ENCODE measurements at places on chromosomes 3 and 15. TPM values are rescaled to one million over a fixed set of nuclear protein-coding genes. Genes with fewer than 3 reads are reported as not detected.

Gene CISH
- total RNA-seq: 0.57 TPM

Gene XCR1
- total RNA-seq: not detected

- no peak for DNase-seq
- no peaks in the 10 kb centered on the region for H3K4me1 ChIP-seq
- H3K36me3 ChIP-seq: no peaks in the 10 kb centered on the region
- no peak overlapping the region for H3K27ac ChIP-seq
- H3K27me3 ChIP-seq: peaks cover 3% of the 10 kb centered on the region
These were observed 101.5 kb downstream of the DUT start for GRCh38 chr15:48432688-48433087.

- no peaks in the 10 kb centered on the region for H3K36me3 ChIP-seq
- H3K27me3 ChIP-seq: no peaks in the 10 kb centered on the region
- H3K4me3 ChIP-seq: no peak overlapping the region
These were observed 552.9 kb upstream of the SUCLG2 start for GRCh38 chr3:68207327-68207726.

GRCh38 chr3:186152889-186153292 is 44.0 kb upstream of the ETV5 start:
- H3K27me3 ChIP-seq: 0 out of 2 replicates have a peak, but pooled peaks cover 2% of the 10 kb centered on the region
- no peaks in the 10 kb centered on the region for H3K4me1 ChIP-seq
- no peaks in the 10 kb centered on the region for H3K36me3 ChIP-seq
- no peak for DNase-seq

GRCh38 chr3:177751770-177752169 is 554.5 kb upstream of the TBL1XR1 start:
- no peak overlapping the region for H3K27ac ChIP-seq
- H3K4me1 ChIP-seq: no peaks in the 10 kb centered on the region

DNA sequence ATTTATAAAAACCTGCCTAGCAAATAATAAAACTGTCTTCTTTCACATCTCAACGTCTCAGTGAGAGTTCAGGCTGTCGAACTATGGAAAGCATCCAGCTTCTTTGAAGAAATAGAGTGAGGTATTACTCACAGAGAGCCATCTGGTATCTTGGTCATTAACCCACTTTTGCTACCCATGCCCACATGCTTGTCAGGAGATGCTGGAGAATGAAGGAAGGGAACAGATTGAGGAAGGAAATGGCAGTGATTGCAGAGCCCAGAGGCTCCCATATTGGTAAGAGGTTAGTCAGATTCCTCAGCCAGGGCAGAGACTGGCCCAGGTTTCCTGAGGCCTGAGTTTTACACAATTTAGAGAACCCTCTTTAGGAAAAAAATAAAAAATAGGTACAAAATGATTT is 119.1 kb downstream of the B3GALNT1 start:
- H3K4me3 ChIP-seq: no peak overlapping the region
- DNase-seq: no peak
- no peaks in the 10 kb centered on the region for H3K27me3 ChIP-seq
- no peak overlapping the region for H3K27ac ChIP-seq
- H3K36me3 ChIP-seq: no peaks in the 10 kb centered on the region

GRCh38 chr3:58536501-58537411 is at the start of gene ACOX2:
ACOX2 (minus strand) TSS chr3:58537190; CDS start chr3:58535106, 2,084 bp downstream.
- no peak within 1 kb of the TSS for H3K4me3 ChIP-seq
- H3K27me3 ChIP-seq: no peaks in the 10 kb centered on the region
- no peaks in the 10 kb centered on the region for H3K4me1 ChIP-seq
- no peak for DNase-seq
- no peaks in the 10 kb centered on the region for H3K36me3 ChIP-seq

Measured in Panc1 (cell line).